ENCODE measurements at places on chromosomes 1 and 21.
A peak's percentile ranks its signal among the peaks of the same experiment; 100 is the strongest.

DNA sequence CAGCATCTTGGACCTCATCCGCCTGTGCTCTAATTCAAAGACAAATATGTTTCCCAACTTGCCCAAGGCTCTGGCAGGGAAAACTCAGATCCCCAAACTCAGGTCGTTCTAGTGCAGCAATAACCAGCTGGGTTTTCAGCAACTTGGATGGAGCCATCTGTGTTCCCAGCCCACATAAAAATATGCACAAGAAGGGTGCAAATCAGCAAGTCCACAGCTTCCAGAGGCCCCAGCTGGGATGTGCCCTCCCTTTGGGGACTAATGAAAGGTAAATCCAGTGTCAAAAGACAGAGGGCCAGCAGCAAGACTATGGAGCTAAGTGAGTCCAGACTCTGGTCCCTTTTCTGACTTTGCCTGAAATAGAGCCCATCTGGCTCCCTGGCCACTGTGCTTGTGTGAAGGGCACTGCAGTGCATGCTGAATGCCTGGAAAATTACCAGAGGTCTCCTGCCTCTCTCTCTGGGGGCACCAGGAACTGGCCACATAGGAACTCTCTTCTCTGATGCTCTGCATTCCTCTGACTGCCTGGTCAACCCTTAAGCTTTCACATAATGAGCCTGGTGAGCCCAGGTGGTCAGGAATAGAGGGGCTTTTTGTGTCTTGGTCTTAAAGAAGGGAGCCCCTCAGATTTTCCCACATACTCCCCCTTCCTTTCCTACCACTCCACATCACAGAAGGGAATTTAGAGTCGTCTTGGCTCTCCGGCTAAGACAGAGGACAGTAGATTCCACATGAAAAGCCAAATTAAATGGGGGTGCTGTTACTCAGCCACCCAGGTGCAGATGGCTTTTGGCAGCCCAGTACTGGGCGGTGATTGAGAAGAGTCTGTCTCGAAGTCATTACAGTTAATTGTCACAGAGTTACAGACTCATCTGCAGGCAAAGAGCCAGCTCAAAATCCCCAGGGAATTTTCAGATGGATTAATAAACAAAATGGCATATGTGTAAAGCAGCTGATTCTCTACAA, 88.1 kb upstream of the C1orf21 start:
- DNase-seq: no peak

DNA sequence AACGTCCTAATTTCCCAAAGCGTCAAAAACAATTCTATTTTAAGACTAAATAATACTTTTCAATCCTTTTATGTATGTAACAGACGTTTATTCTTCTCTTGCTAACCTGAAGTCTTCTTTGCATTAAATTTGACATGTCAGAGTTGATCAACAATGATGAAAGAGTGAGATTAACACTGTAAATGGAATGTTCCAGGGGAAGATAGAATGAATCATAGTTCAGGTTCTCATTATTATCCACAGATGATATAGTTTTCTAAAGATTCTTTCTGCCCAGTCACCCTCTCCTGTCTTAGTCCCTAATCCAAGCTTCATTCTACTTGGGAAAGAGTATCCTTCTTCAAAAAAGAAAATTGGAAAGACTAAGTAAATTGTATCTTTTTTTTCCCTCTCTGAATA, 38.9 kb downstream of the SDCCAG8 start:
- no peak for DNase-seq

GRCh38 chr1:154970631-154971340, at the start of gene SHC1:
SHC1 (minus strand) TSS chr1:154970747; CDS start chr1:154970526, 221 bp downstream.
- DNase-seq: no peak

GRCh38 chr1:208919371-208919770, 664.1 kb upstream of the CAMK1G start:
- DNase-seq: no peak

GRCh38 chr1:60388092-60388987, 314.8 kb upstream of the C1orf87 start:
- DNase-seq: no peak

DNA sequence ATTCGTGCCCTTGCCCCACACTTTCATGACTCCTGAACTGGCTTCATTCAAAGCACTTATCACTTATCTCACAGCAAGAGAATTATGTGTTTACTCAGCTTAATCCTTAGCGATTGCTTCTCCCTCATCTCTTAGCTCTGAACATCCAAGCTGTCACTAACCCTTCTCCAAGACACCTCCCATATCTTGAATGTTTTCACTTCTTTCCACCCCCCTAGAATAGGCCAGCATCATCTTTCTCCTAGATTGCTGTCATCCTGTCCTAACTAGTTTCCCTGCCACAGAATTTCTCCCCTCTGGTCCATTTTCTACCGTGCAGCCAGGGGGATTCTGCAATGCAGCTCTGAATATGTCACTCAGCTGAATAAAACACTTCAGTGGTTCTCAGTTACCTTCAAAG, 68.6 kb upstream of the SPATA6 start:
- no peak for DNase-seq

GRCh38 chr1:99606306-99606705, 39.6 kb upstream of the PALMD start:
- no peak for DNase-seq

DNA sequence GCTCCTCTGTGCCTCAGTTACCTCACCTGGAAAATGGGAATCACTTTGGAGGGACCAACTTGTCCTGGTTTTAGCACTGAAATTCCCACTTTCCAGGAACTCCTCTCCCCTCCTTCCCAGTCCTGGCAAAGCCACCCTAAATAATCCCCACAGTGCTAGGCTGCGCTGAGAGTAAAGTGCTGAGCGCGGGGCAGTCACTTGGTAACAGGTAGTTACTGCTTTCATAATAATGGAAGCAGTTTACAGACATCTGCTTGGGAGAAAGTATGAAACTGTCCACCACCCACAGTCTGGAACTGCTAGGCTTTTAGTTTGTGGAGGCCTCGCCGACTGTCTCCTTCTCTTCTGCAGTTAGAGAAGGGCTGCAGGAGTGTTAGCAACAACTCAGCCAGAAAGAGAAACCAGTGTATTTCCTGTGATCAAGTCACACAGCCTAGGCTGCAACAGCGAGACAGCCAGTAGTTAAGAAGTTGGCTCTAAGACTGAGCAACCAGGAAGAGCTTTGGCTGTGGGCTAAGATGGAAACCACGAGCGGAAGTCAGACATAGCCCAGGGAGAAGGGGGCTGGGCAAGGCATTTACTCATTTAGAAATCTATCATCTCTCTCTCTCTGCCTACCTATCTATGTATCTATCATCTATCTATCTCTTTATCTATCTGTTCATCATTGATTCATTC, 30.8 kb upstream of the ABCG1 start:
- DNase-seq: peak; percentile 73
